ENCODE measurements at places on chromosomes 3 and 15.

- DNase-seq = no peak
Measured at GRCh38 chr15:42808913-42809312, 72.0 kb upstream of the CDAN1 start.

GRCh38 chr3:46910166-46910760 lies 32.7 kb downstream of the PTH1R start:
- DNase-seq = no peak

DNA sequence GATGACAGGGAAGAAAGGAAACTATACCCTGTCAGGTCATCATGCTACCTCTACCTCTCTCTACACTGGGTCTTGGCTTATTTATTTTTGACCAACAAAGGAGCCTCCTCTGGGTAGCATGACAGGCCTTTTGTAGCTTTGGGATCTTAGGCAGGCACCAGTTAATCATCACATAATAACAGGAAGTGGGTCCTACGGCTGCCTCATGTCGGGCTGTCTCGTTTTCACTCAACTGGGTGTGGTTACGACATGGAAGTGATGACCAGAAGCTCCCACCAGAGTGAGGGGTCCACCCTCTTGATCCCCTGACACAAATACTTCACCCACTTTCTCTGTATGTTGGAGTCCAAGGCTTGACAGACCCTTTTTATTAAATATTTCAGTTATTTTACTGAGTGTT lies 105.3 kb downstream of the CD47 start:
- DNase-seq = no peak

GRCh38 chr15:26235864-26236263 lies 372.7 kb upstream of the ATP10A start:
- no peak for DNase-seq

Measured in amniotic epithelial cell (primary cell).